ENCODE measurements at places on chromosomes 5 and 9.

GRCh38 chr5:169778622-169779596 is 141.8 kb downstream of the DOCK2 start:
- peaks cover 34% of the 10 kb centered on the region for H3K4me1 ChIP-seq
- peak overlapping the region; percentile 25 for H3K4me3 ChIP-seq
- H3K36me3 ChIP-seq: peaks cover 29% of the 10 kb centered on the region
- peak; percentile 41 for DNase-seq

DNA sequence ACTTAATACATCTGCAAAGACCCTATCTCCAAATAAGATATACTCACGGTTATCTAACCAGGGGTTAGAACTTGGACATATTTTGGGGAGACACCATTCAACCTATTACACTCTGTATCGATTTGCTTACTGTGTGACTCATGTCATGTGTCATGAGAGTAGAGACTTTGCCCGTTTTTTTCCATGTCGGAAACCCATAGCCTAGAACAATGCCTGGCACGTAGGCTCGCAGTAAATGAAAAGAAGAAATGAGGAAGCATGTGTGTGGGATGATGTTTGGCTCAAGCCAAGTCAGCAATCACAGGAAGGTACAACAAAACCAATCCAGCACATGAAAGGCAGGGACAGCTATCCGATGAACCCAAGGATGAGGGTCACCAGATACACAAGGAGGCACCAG is 94.6 kb upstream of the DNAH5 start:
- H3K27me3 ChIP-seq: peaks cover 3% of the 10 kb centered on the region
- H3K36me3 ChIP-seq: no peaks in the 10 kb centered on the region

DNA sequence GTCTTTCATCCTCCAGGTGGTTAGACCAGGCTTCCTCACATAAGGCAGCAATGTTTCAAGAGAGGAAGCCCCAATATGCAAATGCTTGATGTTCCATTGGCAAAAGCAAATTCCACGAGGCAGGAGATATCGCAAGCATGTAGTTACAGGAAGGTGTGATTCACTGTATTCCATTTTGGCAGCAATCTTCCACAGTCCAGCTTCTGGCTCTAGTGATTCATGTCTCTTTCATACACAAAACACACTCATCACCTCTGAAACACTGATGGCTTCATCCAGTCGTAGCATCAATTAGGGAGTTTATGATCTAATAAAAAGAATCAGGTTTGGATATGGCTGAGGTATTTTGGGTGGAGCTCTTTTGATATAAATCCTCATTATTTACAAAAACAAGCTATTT is 552.2 kb upstream of the RIOK2 start:
- H3K4me1 ChIP-seq: no peaks in the 10 kb centered on the region
- H3K36me3 ChIP-seq: no peaks in the 10 kb centered on the region
- no peak for DNase-seq
- no peaks in the 10 kb centered on the region for H3K27me3 ChIP-seq

DNA sequence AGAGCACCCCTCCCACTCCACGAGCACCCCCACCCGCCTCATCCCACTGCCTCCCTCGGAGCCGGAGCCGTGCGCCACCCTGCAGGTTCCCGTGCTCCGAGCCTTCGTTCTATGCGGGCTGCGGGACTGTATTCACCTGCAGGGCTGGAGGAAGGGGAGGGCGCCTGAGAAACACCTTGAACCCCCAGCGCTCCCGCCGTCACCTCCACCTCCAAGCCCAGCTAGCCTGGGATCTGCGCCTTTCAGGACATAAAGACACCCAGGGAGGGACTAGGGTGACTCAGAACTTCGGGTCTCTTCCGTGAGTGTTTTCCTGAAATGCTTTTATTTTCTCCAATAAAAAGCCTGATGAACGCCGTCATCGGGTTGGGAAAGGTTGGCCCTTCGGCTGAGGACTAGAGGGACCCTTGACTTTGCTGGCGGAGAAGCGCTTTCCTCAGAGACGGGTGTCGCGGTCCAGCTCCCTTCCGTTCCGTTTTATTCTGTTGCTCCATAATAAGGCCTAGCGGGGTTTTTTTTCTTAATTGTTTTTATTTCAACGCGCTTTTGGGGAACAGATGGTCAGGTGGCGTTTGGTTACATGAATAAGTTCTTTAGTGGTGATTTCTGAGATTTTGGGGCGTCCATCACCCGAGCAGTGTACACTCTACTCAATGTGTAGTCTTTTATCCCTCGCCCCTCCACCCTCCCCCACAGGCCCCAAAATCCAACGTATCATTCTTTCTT is 4.6 kb downstream of the TLX3 start:
- H3K4me3 ChIP-seq: no peak overlapping the region
- no peak for DNase-seq
- peak overlapping the region; percentile 52 for H3K27ac ChIP-seq
- peaks cover 72% of the 10 kb centered on the region for H3K27me3 ChIP-seq

DNA sequence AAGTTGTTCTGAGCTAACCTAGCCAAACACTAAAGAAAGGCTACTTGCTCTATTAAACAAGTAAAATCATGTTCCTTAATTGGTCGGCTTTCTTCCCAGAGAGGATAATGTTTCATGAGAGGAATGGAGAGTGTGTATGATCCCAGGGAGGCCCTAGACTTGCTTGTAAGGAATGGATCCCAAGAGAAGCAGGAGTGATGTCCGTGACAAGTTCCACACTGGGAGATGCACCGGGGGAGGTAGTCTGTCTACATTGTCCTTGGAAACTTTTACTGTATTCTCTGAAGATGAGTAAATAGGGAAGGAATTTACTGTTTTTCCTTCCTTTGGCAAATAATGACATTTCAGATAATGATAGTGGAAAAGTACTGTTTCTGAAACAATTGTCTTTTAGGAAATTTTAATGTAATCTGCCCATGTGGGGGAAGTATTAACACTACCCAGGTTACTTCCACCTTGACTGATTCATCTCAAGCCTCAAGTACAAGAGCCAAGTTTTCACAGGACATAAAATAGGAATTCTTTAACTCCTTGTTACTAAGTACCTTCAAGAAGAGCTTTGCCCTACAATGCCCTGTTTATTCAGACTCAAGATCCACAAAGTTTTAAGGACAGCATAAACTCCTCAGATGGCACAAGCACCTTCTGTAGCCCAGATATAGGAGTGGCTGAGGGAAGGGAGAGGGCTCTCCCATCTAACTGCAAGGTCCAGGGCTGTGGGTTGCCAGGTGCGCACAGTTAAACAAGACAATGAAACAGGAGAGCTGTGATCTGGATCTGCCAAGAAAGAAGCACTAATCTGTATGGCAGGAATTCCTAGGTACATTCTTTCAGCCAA is 152.1 kb downstream of the GNA14 start:
- no peak for DNase-seq
- peaks cover 13% of the 10 kb centered on the region for H3K27me3 ChIP-seq
- no peaks in the 10 kb centered on the region for H3K36me3 ChIP-seq
- H3K27ac ChIP-seq: no peak overlapping the region

DNA sequence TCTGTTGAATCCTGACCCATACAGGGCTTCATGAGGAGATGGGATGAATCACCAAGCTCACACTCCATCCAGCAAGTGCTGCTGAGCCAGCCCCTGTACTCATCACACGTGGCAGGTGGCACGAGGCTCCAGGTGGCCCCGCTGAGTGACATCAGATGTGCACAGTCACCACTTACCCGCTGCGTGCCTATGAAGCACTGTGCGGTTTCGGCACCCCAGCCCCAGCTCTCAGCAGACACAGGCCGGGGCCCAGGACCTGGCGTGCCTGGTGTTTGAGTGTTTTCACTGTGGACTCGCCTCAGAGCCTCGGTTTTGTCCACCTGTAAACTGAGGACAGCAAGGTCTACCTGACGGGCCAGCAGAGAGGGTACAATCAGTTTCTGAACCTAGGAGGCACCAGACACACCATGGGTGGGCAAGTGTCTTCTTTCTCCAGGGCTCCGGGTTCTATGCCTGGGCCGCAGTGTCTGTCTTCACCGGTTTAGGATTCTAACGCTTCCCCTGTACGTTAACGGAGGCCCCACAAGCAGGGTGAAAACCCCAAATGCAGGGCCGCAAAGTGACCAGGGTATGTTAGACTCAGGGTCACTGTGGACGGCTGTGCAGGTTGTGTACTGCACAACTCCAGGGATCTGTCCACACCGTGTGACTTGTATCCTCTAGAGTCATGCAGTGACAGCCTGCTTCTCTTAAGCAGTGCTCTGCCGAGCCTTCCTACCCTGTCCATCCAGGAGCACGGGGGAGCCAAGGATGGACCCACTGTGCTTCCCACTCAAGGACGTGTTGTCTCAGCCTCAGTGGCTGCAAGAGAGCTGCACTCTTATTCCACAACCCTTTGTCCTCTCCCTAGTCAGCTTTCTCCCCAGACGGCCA is 44.3 kb upstream of the COL5A1 start:
- H3K27me3 ChIP-seq: no peaks in the 10 kb centered on the region
- no peak overlapping the region for H3K27ac ChIP-seq
- peak; percentile 2 for DNase-seq
- H3K4me1 ChIP-seq: no peaks in the 10 kb centered on the region

DNA sequence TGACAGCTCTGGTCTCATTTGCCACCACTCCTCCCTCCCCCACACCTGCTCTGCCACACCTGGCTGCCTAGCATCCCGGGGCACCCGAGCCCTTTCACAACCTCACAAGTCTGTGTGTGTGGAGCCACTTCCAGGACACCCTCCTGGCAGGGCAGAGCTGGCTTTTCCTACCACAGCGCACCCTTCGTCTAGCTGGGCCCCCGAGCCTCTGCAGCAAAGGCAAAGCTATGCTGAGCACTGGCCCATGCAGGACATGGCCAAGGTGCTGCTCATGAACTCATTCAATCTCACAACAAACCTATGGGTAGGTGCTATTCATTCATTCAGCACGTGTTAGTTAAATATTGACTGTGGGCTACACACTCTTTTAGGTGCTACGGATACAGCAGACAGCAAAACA is 43.4 kb downstream of the DUSP1 start:
- no peak overlapping the region for H3K4me3 ChIP-seq
- no peak for DNase-seq
- no peak overlapping the region for H3K27ac ChIP-seq
- no peaks in the 10 kb centered on the region for H3K27me3 ChIP-seq
- H3K36me3 ChIP-seq: no peaks in the 10 kb centered on the region
- no peaks in the 10 kb centered on the region for H3K4me1 ChIP-seq

DNA sequence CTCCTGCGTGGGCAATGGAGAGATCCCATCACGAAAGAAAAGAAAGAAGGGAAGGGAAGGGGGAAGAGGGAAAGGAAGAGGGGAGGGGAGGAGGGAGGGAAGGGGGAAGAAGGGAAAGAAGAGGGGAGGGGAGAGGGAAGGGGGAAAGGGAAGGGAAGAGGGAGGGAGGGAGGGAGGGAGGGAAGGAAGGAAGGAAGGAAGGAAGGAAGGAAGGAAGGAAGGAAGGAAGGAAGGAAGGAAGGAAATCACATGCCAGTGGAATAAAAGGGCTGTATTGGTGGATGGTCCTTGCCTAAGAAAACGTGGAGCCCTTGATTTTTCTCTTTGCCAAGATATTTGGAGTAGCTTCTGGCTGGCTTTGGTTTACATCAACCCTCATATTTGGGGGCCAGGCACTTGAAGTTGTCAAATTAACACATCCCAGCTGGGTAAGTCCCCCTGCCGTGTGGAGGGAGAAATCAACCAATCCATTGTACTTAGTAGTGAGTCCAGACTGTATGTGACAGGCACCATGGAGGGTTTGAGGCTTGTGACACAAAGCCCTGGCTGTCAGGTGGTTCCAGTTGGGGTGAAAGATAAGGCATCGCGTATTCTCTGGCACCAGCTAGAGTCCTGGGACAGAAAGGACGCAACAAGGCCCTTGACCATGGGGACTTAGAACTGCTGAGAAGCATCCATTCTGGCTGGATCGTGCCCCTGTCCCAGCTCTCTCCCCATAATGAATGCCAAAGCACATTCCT is 23.7 kb downstream of the IDNK start:
- H3K27ac ChIP-seq: no peak overlapping the region
- H3K36me3 ChIP-seq: peaks cover 8% of the 10 kb centered on the region
- H3K4me1 ChIP-seq: no peaks in the 10 kb centered on the region
- DNase-seq: no peak

DNA sequence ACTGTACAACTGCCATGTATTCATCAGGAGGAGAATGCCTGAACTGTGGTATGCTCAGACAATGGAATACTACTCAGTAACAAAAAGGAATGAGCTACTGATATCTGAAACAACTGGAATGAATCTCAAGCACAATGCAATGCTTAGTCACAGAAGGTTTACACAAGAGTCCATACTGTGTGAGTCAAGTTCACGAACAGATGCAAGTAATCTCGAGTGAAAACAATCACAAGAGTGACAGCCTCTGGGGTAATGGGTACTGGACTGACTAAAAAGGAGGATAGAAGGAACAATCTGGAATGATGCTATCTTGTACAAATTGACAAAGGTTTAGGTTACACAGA is 19.5 kb upstream of the GOLGA1 start:
- no peaks in the 10 kb centered on the region for H3K27me3 ChIP-seq
- no peak for DNase-seq
- peaks cover 14% of the 10 kb centered on the region for H3K4me1 ChIP-seq
- peaks cover 12% of the 10 kb centered on the region for H3K36me3 ChIP-seq

- H3K4me3 ChIP-seq: no peak overlapping the region
- no peak for DNase-seq
- peaks cover 13% of the 10 kb centered on the region for H3K4me1 ChIP-seq
- no peaks in the 10 kb centered on the region for H3K36me3 ChIP-seq
Observed at GRCh38 chr5:117893211-117893610, 1095.1 kb downstream of the DTWD2 start.

GRCh38 chr9:18706648-18707047 is 232.7 kb downstream of the ADAMTSL1 start:
- DNase-seq: no peak
- no peak overlapping the region for H3K4me3 ChIP-seq

GRCh38 chr5:168123631-168124528 is 167.6 kb upstream of the WWC1 start:
- no peak overlapping the region for H3K4me3 ChIP-seq
- DNase-seq: no peak
- H3K4me1 ChIP-seq: peaks cover 7% of the 10 kb centered on the region
- no peak overlapping the region for H3K27ac ChIP-seq

- no peak for DNase-seq
- H3K4me1 ChIP-seq: no peaks in the 10 kb centered on the region
Observed at GRCh38 chr9:13873203-13873602, 440.7 kb downstream of the NFIB start.

- H3K36me3 ChIP-seq: no peaks in the 10 kb centered on the region
- no peak overlapping the region for H3K4me3 ChIP-seq
- DNase-seq: no peak
- no peaks in the 10 kb centered on the region for H3K27me3 ChIP-seq
Observed at GRCh38 chr5:116420540-116420939, 154.1 kb downstream of the SEMA6A start.

- H3K36me3 ChIP-seq: no peaks in the 10 kb centered on the region
- no peak for DNase-seq
- H3K27me3 ChIP-seq: peaks cover 5% of the 10 kb centered on the region
- H3K4me1 ChIP-seq: no peaks in the 10 kb centered on the region
- no peak overlapping the region for H3K4me3 ChIP-seq
Observed at GRCh38 chr9:101437806-101438232, 2.2 kb upstream of the ALDOB start.

DNA sequence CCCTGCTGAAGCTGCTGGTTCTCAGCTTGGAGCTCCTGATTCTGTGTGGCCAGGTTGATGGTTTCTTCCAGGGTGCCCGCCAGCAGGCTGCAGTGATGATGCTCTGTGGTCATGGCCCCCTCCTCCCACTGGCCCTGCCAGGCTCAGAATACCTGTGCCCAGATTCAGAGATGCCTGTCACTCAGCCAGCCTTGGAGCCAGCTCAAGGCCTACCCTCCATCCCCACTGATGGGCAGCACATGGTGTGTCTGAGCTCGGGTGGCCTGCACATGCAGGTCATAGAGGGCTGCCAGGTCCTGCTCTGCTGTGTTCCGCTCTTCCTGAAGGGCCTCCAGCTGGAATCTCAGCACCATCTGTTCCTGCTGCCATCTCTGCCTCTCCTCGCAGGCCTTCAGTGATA is 5.4 kb downstream of the SLC35A4 start:
- peak overlapping the region; percentile 89 for H3K27ac ChIP-seq
- H3K4me3 ChIP-seq: no peak overlapping the region
- peaks cover 36% of the 10 kb centered on the region for H3K4me1 ChIP-seq
- no peak for DNase-seq

Measured in T-helper 2 cell treated with Interferon-gamma antibody and Interleukin-4, amounts not matched to agents 5 μg/mL and 100 μg/mL, for 36 hours (primary cell).